Esophagus squamous epithelium (tissue), 5 donors: ENCODE measurements at places on chromosomes 13 and 19.

- H3K4me3 ChIP-seq = no peak overlapping the region
- no peak overlapping the region for H3K27ac ChIP-seq
- H3K4me1 ChIP-seq = no peaks in the 10 kb centered on the region
- no peak for DNase-seq
- no peaks in the 10 kb centered on the region for H3K36me3 ChIP-seq
- no peaks in the 10 kb centered on the region for H3K27me3 ChIP-seq
Observed at GRCh38 chr13:40160618-40161350, 505.3 kb downstream of the COG6 start.

DNA sequence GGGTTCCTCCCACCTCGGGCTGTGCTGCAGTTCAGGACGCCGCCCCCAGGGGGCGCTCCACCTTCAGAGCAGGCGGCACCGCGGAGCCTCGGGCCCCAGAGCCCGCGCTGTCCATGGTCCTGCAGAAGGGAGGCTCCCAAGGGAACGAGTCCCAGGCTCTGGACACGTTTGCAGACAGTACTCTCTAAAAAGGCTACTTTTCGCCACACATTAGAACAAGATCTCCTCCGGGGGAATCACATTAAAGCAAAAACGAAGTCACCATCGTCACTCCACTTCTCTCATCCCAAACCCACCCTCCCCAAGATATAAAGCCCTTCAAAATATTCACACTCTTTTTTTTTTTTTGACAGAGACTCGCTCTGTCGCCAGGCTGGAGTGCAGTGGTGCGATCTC, 4.6 kb upstream of the SIGLEC10 start:
- DNase-seq = peak; percentile 24
- peaks cover 63% of the 10 kb centered on the region for H3K27me3 ChIP-seq
- H3K4me1 ChIP-seq = peaks cover 7% of the 10 kb centered on the region
- no peaks in the 10 kb centered on the region for H3K36me3 ChIP-seq
- no peak overlapping the region for H3K4me3 ChIP-seq
- no peak overlapping the region for H3K27ac ChIP-seq

GRCh38 chr19:13691569-13692435, 72.5 kb upstream of the MRI1 start:
- H3K27me3 ChIP-seq = no peaks in the 10 kb centered on the region
- no peaks in the 10 kb centered on the region for H3K36me3 ChIP-seq
- no peak for DNase-seq
- H3K27ac ChIP-seq = no peak overlapping the region

- no peak overlapping the region for H3K4me3 ChIP-seq
- peaks cover 59% of the 10 kb centered on the region for H3K36me3 ChIP-seq
- no peak overlapping the region for H3K27ac ChIP-seq
- H3K4me1 ChIP-seq = peaks cover 3% of the 10 kb centered on the region
- no peak for DNase-seq
- H3K27me3 ChIP-seq = no peaks in the 10 kb centered on the region
Observed at GRCh38 chr19:38924388-38924787, 6.2 kb downstream of the SARS2 start.

DNA sequence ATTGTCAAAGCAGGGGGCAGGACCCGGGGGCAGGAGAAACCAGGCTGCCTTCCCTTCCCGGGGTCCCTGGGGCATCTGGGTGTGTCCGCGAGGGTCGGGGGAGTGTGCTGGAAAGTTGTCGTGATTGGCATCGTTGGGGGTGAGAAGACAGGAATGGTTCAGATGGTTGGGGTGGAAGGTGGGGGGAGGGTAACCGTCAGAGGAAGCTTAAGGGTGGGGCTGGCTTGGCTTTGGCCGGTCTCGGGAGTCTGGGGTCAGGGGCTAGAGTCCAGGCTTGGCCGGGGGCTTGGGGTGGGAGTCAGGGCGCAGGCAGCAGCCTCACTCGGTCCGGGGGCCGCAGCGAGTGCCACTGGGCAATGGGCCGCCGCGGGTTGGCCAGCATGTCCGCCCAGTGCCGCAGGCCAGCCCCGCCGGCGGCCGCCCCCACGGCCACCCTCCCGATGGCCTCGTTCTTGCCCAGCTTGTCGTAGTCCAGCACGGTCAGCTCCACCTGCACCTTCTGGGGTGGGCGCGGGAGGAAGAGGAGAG, 6.8 kb upstream of the DNAAF3 start:
- H3K27me3 ChIP-seq = peaks cover 6% of the 10 kb centered on the region
- no peak overlapping the region for H3K27ac ChIP-seq
- no peaks in the 10 kb centered on the region for H3K36me3 ChIP-seq
- DNase-seq = no peak

DNA sequence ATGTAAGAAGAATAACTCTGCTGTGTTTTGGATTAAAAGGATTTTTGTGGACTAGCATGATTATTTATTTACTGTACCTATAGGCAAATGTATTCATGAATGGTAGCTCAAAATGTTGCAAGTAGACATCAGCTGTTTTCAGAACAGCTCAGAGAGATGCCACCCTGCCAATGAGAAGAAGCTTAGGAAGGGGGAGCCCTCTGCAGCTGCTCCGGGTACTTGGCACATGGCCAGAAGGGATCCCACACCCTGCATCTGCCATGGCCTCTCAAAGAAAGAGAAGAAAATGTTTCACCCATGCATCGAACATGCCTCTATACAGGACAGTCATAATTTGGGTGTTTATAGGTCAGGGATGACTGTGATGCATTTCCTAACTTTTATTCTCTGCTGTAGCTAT, 30.5 kb upstream of the MBNL2 start:
- H3K36me3 ChIP-seq = no peaks in the 10 kb centered on the region
- no peaks in the 10 kb centered on the region for H3K4me1 ChIP-seq
- DNase-seq = no peak
- H3K27me3 ChIP-seq = no peaks in the 10 kb centered on the region
- no peak overlapping the region for H3K27ac ChIP-seq

- no peaks in the 10 kb centered on the region for H3K4me1 ChIP-seq
- no peak overlapping the region for H3K4me3 ChIP-seq
- no peaks in the 10 kb centered on the region for H3K36me3 ChIP-seq
- no peaks in the 10 kb centered on the region for H3K27me3 ChIP-seq
- no peak for DNase-seq
Observed at GRCh38 chr13:96002322-96003131, 50.7 kb downstream of the UGGT2 start.

DNA sequence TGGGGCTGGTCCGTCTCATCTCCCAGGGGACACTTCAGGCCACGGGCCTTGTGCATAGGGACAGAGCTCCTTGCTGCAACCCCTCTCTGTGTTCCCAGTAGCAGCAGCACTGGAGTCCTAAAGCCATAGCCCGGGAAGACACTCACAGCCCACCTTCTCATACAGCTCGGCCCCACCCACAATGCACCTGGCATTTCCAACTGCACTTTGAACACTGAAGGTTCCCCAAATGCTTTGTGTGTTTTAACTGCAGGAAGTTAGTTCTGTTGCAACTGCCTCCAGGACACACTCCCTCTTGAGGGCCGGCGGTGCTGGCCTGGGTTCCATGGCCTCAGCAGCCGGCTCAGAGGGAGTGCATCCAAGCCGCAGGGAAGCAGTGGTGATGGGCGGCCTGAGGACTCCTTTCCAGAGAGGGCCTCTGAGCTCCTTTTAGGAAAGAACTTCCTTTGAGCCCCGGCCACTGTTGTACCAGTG, 22.7 kb upstream of the TMEM255B start:
- H3K36me3 ChIP-seq = no peaks in the 10 kb centered on the region
- no peak overlapping the region for H3K4me3 ChIP-seq
- peaks cover 41% of the 10 kb centered on the region for H3K27me3 ChIP-seq
- no peak overlapping the region for H3K27ac ChIP-seq
- no peaks in the 10 kb centered on the region for H3K4me1 ChIP-seq

DNA sequence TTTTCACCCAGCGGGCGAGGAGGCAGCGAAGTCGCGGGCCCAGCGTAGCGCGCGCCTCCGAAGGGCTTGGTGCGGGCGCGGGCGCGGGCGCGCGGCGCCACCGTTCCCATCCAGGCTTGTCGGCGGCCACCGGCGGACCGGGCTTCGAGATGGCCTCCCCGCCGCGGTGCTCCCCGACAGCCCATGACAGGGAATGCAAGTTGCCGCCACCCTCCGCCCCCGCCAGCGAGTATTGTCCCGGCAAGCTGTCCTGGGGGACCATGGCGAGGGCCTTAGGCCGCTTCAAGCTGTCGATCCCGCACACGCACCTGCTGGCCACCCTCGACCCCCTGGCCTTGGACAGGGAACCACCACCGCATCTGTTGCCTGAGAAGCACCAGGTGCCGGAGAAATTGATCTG, at the start of gene WDR88:
WDR88 (plus strand) TSS at position 94 of the 400 bp plus-strand sequence; CDS start at position 150, 56 bp downstream.
- DNase-seq = no peak
- no peaks in the 10 kb centered on the region for H3K36me3 ChIP-seq
- H3K4me3 ChIP-seq = no peak within 1 kb of the TSS

DNA sequence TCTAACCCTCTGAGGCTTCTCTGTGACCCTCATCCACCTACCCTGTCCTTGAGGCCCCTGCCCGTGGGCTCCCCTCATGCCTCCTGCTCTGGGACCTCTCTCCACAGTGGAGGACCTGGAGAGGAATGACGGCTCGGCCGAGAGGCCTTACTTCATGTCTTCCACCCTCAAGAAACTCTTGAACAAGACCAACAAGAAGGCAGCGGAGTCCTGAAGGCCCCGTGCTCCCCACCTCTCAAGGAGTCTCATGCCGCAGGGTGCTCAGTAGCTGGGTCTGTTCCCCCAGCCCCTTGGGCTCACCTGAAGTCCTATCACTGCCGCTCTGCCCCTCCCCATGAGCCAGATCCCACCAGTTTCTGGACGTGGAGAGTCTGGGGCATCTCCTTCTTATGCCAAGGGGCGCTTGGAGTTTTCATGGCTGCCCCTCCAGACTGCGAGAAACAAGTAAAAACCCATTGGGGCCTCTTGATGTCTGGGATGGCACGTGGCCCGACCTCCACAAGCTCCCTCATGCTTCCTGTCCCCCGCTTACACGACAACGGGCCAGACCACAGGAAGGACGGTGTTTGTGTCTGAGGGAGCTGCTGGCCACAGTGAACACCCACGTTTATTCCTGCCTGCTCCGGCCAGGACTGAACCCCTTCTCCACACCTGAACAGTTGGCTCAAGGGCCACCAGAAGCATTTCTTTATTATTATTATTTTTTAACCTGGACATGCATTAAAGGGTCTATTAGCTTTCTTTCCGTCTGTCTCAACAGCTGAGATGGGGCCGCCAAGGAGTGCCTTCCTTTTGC, 10.8 kb upstream of the ILF3 start:
- H3K27me3 ChIP-seq = no peaks in the 10 kb centered on the region
- H3K27ac ChIP-seq = peak overlapping the region; percentile 66
- H3K4me1 ChIP-seq = peaks cover 14% of the 10 kb centered on the region

DNA sequence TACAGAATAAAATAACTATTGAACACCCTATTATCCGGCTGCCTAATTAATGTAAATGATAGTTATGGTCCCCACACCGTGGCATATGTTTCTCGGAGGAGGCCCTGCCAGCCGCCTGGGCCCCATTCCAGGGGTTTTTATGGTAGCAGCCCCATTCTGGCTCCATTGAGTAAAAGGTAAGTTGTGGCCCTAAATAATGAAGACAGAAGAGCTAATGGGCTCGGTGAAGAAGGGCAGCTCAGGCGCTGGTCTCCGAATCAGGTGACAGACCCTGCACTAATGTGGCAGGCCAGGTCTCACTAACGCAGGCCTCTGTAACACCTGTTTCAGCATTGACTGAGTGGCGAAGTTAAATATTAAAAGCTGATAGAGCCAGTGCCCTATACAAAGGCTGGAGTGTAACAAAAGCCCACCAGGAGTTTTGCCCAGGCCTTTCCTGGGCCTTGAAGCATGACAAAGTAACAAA, 19.1 kb downstream of the POP4 start:
- peaks cover 2% of the 10 kb centered on the region for H3K4me1 ChIP-seq
- H3K36me3 ChIP-seq = no peaks in the 10 kb centered on the region
- no peaks in the 10 kb centered on the region for H3K27me3 ChIP-seq

DNA sequence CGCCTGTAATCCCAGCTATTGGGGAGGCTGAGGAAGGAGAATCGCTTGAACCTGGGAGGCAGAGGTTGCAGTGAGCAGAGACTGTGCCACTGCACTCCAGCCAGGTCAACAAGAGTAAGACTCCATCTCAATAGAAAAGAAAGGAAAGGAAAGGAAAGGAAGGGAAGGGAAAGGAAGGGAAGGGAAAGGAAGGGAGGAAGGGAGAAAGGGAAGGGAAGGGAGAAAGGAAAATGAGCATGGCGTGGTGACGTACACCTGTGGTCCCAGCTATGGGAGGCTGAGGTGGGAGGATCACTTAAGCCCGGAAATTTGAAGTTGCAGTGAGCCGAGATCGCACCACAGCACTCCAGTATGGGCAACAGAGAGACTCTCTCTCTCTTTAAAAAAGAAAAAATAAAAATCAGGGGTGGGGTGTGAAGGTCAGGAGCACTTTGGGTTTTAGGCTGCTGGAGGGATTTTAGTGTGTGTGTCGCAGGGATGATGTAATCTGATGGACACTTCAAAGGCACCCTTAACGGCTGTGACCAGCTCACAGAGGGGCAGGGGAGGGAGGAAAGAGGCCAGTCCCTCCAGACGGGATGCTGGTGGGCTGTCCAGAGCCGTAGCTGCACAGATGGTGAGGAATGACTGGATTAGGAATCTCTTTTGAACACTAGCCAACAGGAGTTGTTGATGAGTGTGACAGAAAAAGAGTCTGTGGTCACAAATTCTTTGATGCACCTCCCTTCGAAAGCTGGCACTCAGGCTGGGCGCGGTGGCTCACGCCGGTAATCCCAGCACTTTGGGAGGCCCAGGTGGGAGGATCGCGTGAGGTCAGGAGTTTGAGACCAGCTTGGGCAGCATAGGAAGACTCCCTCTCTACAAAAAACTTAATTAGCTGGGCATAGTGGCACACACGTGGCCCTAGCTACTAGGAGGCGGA, 27.6 kb downstream of the TMPRSS9 start:
- no peaks in the 10 kb centered on the region for H3K36me3 ChIP-seq
- H3K4me3 ChIP-seq = no peak overlapping the region
- no peaks in the 10 kb centered on the region for H3K27me3 ChIP-seq
- peaks cover 11% of the 10 kb centered on the region for H3K4me1 ChIP-seq
- H3K27ac ChIP-seq = no peak overlapping the region
- no peak for DNase-seq

DNA sequence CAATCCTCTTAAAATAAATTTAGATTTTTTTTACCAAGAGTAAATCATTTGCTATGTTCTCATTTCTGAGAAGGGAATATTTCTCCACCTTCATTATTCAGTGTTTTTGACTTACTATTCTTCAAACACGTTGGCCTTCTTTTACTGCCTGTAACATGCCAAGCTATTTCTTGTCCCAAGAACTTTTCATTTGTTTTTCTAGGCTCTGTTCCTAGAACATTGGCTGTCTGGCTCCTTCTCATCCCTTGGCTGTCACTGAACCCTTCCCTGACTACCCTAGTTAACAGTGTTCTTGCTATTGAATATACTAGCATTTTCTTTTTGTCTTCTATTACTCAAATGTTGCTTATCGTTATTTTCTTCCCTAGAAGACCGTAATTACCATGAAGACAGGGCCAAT, 248.1 kb downstream of the ITGBL1 start:
- H3K27me3 ChIP-seq = no peaks in the 10 kb centered on the region
- no peak for DNase-seq
- H3K4me3 ChIP-seq = no peak overlapping the region
- H3K4me1 ChIP-seq = no peaks in the 10 kb centered on the region
- no peaks in the 10 kb centered on the region for H3K36me3 ChIP-seq

DNA sequence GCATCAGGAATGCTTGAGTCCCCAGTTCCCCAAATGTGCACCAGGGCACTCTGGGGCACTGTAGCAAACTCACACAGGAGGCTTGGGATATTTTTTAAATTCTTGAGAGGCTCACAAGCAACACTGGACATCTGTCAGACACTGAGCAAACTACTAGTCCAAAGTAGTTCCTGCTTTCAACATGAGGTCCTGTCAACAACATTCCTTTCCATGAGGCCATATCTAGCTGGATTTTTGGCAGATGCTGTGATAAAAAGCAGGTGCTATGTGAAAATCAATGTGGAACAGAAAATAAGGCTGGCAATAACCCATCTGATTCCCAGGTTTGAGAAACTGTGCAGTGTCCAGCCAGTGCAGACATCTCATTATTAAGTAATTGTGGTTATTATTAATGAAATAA, 50.5 kb downstream of the STARD13 start:
- H3K27me3 ChIP-seq = no peaks in the 10 kb centered on the region
- no peaks in the 10 kb centered on the region for H3K36me3 ChIP-seq
- no peak overlapping the region for H3K27ac ChIP-seq
- H3K4me1 ChIP-seq = no peaks in the 10 kb centered on the region
- no peak for DNase-seq
